Osteoblast (primary cell): ENCODE measurements at places on chromosomes 6 and 20. TPM values are rescaled to one million over a fixed set of nuclear protein-coding genes. Genes with fewer than 3 reads are reported as not detected.

- no peaks in the 10 kb centered on the region for H3K4me1 ChIP-seq
- H3K27ac ChIP-seq: no peak overlapping the region
- no peak overlapping the region for H3K4me3 ChIP-seq
- no peaks in the 10 kb centered on the region for H3K27me3 ChIP-seq
Observed at GRCh38 chr6:154347981-154348380, 8.6 kb downstream of the IPCEF1 start.

BACH2 gene
- total RNA-seq: 3.6 and 4.4 TPM in 2 replicates

KCNB1 gene
- under 0.01 TPM in 2 replicates for total RNA-seq

- no peak overlapping the region for H3K4me3 ChIP-seq
- peaks cover 7% of the 10 kb centered on the region for H3K4me1 ChIP-seq
- H3K27ac ChIP-seq: no peak overlapping the region
- H3K36me3 ChIP-seq: no peaks in the 10 kb centered on the region
Observed at GRCh38 chr6:90190752-90191395, 105.8 kb downstream of the BACH2 start.

DNA sequence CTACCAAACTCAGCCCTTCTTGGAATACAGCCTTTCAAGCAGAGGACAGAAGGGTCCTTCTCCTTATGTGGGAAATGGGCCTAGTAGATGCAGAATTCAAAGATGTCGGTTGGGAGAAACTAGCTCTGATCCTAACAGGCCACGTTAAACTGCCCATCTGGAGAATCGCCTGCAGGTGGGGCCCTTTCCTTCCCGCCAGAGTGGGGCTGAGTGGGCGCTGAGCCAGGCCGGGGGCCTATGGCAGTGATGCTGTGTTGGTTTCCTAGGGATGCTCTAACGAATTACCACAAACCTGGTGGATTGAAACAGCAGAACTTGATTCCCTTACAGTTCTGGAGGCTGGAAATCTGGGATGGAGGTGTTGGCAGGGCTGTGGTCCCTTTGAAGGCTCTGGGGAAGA, 9.1 kb downstream of the MAPK13 start:
- no peaks in the 10 kb centered on the region for H3K4me1 ChIP-seq
- peaks cover 7% of the 10 kb centered on the region for H3K36me3 ChIP-seq
- H3K27me3 ChIP-seq: no peaks in the 10 kb centered on the region
- no peak overlapping the region for H3K4me3 ChIP-seq

TMEM170B gene
- total RNA-seq: 3.8 and 4.0 TPM in 2 replicates

DNA sequence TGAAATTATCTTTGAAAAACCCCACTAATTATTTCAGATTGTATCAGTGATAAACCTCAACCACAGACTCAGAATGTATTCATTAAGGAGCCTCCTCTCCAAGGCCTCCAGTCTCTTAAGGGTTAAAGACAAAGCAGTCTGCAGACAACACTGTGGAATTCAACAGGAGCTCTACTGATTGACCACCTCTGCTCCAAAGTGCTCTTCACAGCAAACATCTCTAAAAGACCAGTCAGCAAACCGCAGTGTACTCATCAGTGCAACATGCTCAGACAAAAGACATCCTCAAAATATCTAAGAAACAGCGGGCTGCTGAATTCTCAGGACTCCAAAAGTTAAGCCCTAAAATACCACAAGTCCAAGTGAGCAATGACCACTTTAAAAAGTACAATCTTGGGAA, 42.0 kb downstream of the UQCC1 start:
- H3K27me3 ChIP-seq: no peaks in the 10 kb centered on the region
- H3K4me1 ChIP-seq: peaks cover 19% of the 10 kb centered on the region
- H3K4me3 ChIP-seq: no peak overlapping the region
- no peak for DNase-seq
- peak overlapping the region; percentile 19 for H3K27ac ChIP-seq
